Naive thymus-derived CD4-positive, alpha-beta T cell (primary cell): ENCODE measurements at places on chromosomes 12 and 14. TPM values are rescaled to one million over a fixed set of nuclear protein-coding genes. Genes with fewer than 3 reads are reported as not detected.

ZNF10 gene
- total RNA-seq: 4.7 and 5.2 TPM in 2 replicates

DNA sequence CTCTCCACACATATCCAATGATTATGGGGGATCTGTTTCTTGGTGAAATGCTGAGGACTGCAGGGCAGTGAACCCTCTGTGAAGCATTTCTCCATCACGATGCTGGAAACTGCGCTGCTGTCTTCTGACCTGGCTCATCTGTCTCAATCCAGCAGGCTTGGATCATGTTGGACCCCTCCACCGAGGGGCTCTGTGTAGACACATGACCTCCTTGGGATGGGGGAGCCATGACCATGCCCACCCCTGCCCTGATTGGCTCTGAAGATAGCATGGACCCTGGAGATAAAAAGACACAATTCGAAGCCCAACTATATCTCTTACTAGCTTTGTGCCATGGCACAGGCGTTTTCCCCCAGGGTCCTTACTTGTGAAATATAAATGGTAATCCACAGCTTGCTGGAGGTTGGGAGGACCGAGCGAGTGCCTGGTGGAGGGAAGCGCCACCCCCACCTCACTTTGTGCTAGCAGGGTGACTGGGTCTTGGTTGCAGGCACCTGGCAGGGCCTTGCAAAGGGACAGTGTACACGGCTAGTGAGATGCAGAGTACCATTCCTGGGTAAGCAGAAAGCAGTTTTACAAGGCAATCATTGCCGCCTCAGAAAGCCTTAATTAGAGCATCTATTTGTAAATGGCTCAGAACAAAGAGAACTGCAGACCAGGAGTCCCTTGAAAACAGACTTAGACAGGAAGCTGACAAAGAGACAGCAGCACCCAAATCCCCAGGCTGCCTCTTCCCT is 2.4 kb upstream of the KRT83 start:
- DNase-seq: no peak
- no peak overlapping the region for H3K4me3 ChIP-seq
- H3K27ac ChIP-seq: no peak overlapping the region
- H3K27me3 ChIP-seq: no peaks in the 10 kb centered on the region

GRCh38 chr12:26833743-26834490 is 923 bp upstream of the ITPR2 start:
- peak; percentile 41 for DNase-seq
- H3K27me3 ChIP-seq: no peaks in the 10 kb centered on the region
- no peaks in the 10 kb centered on the region for H3K36me3 ChIP-seq
- peak overlapping the region; percentile 67 for H3K4me3 ChIP-seq

DNA sequence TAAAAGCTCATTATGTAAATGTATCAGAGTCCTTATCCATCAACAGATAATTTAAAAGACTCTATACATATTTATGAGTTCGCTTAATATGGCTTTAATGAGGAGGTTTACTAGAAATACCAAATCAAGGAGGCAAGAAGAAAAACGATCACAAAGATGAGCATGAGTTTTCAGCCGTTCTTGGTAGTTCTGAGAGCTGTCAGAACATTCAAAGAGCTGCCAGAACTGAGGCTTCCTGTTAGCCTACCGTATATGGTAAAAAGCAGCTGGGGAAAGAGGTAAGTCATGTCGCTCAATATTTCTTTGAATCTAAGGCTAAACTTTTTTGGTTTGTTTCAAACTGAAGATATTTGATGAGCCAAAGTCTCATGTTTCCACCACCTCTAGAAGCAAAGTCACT is 115.3 kb upstream of the PLXNC1 start:
- peak overlapping the region; percentile 4 for H3K4me3 ChIP-seq
- no peaks in the 10 kb centered on the region for H3K4me1 ChIP-seq
- H3K27ac ChIP-seq: peak overlapping the region; percentile 52
- no peaks in the 10 kb centered on the region for H3K27me3 ChIP-seq

GRCh38 chr12:79662046-79662811 is 28.5 kb downstream of the PAWR start:
- no peak for DNase-seq
- no peaks in the 10 kb centered on the region for H3K4me1 ChIP-seq
- H3K36me3 ChIP-seq: no peaks in the 10 kb centered on the region

GRCh38 chr14:29085546-29085945 is 319.0 kb downstream of the FOXG1 start:
- no peak overlapping the region for H3K27ac ChIP-seq
- DNase-seq: no peak
- no peaks in the 10 kb centered on the region for H3K4me1 ChIP-seq
- H3K27me3 ChIP-seq: no peaks in the 10 kb centered on the region

DNA sequence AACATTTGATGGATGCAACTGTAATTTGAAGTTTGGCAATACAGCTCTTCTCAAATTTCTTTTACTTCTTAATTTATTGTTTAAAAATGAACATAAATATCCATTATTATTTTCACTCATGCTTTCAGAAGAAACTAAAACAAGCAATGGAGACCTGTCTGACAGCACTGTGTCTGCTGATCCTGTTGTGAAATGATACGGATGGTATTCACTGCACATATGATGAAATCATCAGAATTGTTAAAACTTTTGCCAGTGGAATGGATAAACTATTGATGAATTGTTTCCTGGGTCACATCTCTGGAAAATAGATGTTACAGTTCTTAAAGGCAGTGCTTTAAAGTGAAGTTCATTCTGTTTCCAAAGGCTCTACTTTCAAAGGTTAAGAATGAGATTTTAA is 59.2 kb downstream of the WASHC4 start:
- H3K4me3 ChIP-seq: no peak overlapping the region
- H3K27me3 ChIP-seq: no peaks in the 10 kb centered on the region
- H3K36me3 ChIP-seq: peaks cover 45% of the 10 kb centered on the region
- no peak for DNase-seq

MEG3 gene
- total RNA-seq: not detected in 2 replicates

GRCh38 chr14:38971258-38971921 is 131.6 kb downstream of the SEC23A start:
- H3K4me1 ChIP-seq: no peaks in the 10 kb centered on the region
- DNase-seq: no peak
- no peaks in the 10 kb centered on the region for H3K27me3 ChIP-seq
- H3K27ac ChIP-seq: no peak overlapping the region
- H3K4me3 ChIP-seq: no peak overlapping the region

IFI27 gene
- 2.9 TPM for total RNA-seq

DNA sequence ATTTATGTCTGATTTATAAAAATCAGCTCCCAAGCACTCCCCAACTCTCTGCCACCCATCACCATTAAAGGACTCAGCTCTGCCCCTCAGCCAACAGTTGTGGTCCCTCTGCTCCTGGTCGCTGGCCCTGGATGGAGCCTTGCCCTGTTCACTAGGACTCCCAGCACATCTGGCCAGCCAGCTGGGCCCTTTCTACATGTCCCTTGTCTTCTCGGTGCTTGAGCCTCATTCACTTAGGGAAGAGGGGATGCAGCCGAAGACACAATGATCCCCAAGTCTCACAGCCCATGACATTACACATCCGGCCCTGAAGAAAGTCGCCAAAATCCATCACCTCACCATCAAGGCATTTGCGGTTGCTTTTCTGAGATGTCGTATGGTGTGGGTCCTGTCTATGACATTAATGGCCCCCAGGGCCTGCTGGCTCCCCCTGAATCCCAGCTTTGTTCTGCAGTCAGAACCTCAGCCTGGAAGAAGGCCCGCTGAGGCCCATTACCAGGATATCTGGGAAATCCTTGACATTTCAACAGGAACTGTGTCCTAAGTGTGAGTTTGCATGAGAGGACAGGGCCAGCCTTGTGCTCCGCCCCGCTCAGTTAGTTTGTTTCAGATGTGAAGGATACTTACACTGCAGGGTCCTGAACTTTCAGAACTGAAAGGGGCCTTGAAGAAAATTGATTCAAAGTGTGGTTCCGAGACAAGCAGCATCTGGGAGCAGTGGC is 19.1 kb downstream of the TSPAN11 start:
- no peak overlapping the region for H3K4me3 ChIP-seq
- H3K36me3 ChIP-seq: no peaks in the 10 kb centered on the region
- H3K27ac ChIP-seq: no peak overlapping the region
- no peaks in the 10 kb centered on the region for H3K27me3 ChIP-seq

DNA sequence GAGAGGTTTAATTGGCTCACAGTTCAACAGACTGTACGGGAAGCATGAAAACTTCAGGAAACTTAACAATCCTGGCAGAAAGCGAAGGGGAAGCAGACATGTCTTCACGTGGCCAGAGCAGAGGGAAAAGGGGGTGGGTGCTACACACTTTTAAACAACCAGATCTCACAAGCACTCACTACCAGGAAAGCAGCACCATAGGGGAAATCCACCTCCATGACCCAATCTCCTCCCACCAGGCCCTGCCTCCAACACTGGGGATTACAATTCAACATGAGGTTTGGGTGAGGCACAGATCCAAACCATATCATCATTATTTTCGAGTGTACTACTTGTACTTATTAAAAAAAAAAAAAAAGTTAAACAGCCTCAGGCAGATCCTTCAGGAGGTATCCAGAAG is 29.9 kb downstream of the RXYLT1 start:
- H3K4me1 ChIP-seq: no peaks in the 10 kb centered on the region
- H3K4me3 ChIP-seq: no peak overlapping the region
- DNase-seq: no peak
- no peaks in the 10 kb centered on the region for H3K27me3 ChIP-seq

GRCh38 chr12:25960143-25960542 is 1.7 kb downstream of the RASSF8 start:
- DNase-seq: no peak
- H3K4me1 ChIP-seq: peaks cover 5% of the 10 kb centered on the region
- H3K4me3 ChIP-seq: peak overlapping the region; percentile 40
- peaks cover 3% of the 10 kb centered on the region for H3K27me3 ChIP-seq

GRCh38 chr12:131862084-131862441 is 32.4 kb upstream of the ULK1 start:
- H3K4me3 ChIP-seq: no peak overlapping the region
- no peak overlapping the region for H3K27ac ChIP-seq
- no peaks in the 10 kb centered on the region for H3K36me3 ChIP-seq

ANKRD33 gene
- not detected in 2 replicates for total RNA-seq

GRCh38 chr12:27176765-27177164 is 67.3 kb upstream of the STK38L start:
- DNase-seq: no peak
- no peaks in the 10 kb centered on the region for H3K27me3 ChIP-seq
- no peak overlapping the region for H3K4me3 ChIP-seq
- no peaks in the 10 kb centered on the region for H3K4me1 ChIP-seq
- H3K36me3 ChIP-seq: no peaks in the 10 kb centered on the region

ASB2 gene
- total RNA-seq: 0.32 TPM

- no peaks in the 10 kb centered on the region for H3K36me3 ChIP-seq
- H3K4me3 ChIP-seq: no peak overlapping the region
- H3K27me3 ChIP-seq: no peaks in the 10 kb centered on the region
- no peak overlapping the region for H3K27ac ChIP-seq
Observed at GRCh38 chr14:71645656-71646055, 286.6 kb upstream of the RGS6 start.

DNA sequence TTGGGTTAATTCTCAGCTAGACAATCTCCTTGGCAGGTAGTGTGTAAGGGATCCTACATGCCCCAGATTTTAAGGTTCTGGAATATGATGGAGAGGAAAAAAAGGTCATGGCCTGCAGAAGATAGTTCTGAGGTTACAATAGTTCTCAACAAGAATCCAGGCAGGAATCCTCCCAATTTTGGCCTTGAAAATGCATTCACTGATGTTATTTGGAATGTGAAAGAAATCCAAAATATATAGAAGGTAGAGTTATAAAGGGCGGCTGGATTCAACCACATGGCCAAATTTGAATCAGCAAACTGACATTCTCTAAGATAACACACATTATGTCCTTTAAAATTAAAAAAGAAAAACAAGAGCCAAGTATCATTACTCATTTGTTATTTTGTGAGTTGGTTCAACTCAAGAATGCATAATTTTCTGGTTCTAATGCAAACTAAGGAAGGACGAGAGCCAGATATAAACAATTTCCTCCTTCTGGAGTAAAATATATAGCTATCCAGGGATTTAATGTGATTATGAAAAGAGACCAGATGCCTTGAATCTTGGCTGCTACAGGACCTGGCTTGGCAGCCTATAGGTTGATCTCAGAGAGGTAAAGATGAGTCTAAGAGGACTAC is 177.0 kb upstream of the G2E3 start:
- H3K4me1 ChIP-seq: no peaks in the 10 kb centered on the region
- no peak overlapping the region for H3K4me3 ChIP-seq
- no peaks in the 10 kb centered on the region for H3K27me3 ChIP-seq
- H3K27ac ChIP-seq: no peak overlapping the region
- H3K36me3 ChIP-seq: no peaks in the 10 kb centered on the region

SIVA1 gene
- total RNA-seq: 61.4 TPM

FIGNL2 gene
- total RNA-seq: 1.2 TPM

PPFIA2 gene
- total RNA-seq: not detected

DNA sequence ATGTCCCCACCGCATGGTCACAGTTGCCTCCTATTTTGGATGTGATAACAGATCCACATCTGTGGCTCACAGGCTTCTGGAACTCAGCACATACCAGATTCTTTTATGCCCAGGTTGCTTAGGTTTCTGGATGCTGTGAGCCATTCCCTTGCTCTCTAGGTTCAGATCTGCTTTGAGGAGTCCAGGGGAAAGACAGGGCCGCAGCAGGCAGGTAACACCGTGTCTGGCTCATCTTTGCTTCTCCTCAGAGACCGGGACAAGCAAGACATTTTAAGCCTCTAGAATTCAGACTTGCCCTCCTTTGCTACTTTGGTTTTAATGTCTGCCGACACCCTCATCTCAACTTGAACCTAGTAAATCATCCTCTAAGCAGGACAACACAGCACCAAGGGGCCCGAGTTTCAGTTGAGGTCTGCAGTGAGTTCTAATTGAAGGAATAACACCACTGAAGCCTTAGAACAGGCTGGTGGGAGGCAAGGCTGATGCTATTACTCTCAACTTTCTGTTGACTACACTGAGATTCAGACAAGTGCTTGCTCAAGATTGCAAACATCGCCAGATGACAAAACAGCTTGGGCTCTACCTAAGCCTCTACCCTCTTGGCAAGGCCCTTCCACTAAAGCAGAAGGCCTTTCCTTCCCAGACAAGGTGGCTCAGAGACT is 55.3 kb downstream of the MDM2 start:
- no peak for DNase-seq
- no peaks in the 10 kb centered on the region for H3K36me3 ChIP-seq
- no peak overlapping the region for H3K27ac ChIP-seq
- H3K4me3 ChIP-seq: no peak overlapping the region
- H3K27me3 ChIP-seq: no peaks in the 10 kb centered on the region
- H3K4me1 ChIP-seq: no peaks in the 10 kb centered on the region

DNA sequence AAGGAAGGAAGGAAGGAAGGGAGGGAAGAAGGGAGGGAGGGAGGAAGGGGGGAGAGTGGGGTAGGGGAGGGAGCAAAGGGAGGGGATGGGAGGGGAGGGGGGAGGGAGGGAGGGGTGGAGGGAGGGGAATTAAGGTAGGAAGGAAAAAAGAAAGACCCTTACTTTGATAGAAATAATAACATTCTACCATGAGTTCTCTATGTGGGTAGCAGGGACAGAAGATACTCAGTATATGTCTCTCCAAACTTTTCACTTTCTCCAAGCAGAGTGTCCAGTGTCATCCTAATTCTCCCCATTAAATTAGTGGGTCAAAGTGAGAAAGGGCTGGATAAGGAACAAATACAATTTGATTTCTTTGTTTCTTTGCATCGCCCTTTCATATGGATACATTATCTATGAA is 553.4 kb upstream of the USP15 start:
- no peaks in the 10 kb centered on the region for H3K4me1 ChIP-seq
- H3K4me3 ChIP-seq: no peak overlapping the region
- H3K36me3 ChIP-seq: no peaks in the 10 kb centered on the region
- no peak overlapping the region for H3K27ac ChIP-seq
